ENCODE measurements at places on chromosomes 4 and X.

DNA sequence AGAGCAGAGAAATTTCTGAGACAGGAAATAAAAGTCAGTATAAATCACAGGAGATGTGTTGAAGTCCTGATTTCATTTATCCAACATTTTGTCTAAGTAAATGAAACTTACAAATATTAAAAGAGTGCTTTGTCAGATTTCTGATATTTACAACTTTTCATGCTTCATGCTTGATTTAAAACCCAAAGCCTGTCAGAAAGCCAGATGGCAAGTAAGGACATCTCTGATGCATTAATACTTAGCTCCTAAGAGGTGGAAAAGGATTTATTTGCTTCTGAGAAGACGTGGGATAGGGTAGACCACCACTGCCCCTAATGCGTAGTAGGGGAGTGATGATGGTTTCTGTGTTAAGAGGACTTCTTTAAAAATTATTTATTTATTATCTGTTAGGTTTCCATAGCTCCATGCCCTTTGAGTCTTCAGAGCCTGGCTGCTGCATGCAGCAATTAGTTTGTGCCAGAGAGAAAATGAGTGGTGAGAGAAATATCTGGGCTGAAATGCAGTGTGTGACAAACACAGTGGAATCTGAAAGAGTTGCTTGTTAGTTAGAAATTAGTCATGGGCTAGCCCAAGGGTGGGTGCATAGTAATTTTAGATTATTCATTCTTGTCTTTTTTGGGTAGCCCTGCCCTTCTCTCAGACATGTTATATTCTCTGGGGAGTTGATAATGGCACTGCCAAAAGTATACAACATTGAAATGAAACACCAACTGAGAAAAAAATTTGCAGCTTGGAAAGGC, 333.8 kb downstream of the C4orf33 start:
- no peak for DNase-seq

- DNase-seq: no peak
These were observed 18.4 kb downstream of the CPEB2 start for GRCh38 chr4:15020502-15021286.

DNA sequence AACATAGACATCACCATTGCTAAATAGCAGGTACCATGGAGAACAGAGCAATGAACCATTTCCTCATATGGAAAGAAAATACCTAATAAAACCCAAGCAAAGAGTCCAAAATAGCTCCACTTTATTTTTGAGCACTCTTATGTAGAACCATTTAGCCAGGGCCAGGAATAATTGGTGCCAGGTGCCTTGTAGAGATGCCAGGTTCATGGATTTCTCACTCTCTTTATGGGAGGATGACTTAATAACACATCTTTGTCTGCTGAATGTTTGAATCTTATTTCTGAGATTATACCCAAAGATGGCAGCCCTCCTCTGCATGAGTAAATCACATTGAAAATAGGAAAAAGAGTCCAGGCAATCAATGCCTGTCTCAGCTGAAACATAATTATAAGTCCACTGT, 212.3 kb upstream of the SFRP2 start:
- DNase-seq: no peak

DNA sequence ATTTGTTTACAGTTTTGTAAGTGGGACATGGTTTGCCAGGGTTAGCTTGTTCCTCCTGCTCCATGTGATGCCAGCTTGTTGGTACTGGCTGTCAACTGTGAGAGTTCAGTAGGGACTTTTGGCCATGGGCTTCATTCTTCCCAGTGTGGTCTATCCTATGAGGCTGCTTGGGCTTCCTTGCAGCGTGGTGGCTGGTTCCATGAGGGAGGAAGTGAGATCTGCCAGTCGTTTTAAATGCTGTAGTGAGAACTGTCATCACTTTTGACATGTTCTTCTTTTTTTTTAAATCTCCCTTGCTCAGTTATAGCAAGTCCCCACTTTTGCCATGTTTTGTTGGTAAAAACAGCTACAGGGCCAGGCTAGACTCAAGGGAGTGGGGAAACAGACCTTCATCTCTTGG, 15.9 kb downstream of the NSD2 start:
- no peak for DNase-seq

All from tibial artery (tissue), 4 donors.